ENCODE measurements at places on chromosomes 2 and 18. TPM values are rescaled to one million over a fixed set of nuclear protein-coding genes. Genes with fewer than 3 reads are reported as not detected.

IL36RN gene
- not detected for total RNA-seq

CCL20 gene
- total RNA-seq: 0.95 TPM

ANKRD29 gene
- 0.17 TPM for total RNA-seq

TNFRSF11A gene
- 1.3 TPM for total RNA-seq

MAP2 gene
- total RNA-seq: 50.1 TPM

NEURL3 gene
- total RNA-seq: 29.6 TPM

THSD7B gene
- not detected for total RNA-seq

DNA sequence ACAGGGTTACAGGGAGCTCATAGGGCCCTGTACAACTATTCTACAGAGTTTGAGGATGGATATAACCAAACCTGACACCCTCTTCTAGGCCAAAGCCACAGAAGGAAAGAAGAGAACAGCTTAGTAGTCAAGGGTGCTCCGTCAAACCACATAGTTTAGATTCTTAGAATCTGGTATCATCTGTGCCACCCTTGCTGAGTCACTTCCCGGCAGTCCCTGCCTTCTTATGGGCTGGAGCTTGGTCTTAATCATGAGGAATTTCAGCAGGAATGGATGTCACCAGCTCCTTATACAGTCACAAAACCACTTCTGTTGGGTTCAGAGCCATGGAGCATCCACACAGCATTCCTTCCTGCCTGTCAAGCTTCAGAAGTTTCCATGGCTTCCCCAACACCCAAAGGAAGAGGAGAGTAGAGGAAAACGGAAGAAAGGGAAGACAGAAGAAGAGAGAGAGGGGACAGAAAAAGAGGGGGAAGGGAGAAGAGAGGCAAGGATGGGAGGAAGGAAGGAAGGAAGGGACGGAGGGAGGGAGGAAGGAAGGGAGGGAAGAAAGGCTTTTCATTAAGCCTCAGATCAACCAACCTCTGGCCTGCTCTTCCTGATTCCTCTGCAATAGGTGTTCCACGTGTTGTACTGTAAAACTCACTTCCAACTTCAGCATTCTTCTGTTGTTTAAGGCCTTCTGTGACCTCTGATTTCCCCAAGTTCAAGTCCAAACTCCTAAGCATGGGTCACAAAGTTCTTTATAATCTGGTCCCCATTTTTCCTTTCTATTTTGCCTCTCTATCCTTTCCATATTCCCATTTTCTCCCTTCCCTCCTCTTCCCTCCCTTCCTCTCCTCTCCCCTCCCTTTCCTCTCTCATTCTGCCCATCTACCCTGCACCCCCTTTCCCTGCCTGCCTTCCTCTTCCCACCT is 246.1 kb upstream of the TNP1 start:
- DNase-seq: peak; percentile 74

DNA sequence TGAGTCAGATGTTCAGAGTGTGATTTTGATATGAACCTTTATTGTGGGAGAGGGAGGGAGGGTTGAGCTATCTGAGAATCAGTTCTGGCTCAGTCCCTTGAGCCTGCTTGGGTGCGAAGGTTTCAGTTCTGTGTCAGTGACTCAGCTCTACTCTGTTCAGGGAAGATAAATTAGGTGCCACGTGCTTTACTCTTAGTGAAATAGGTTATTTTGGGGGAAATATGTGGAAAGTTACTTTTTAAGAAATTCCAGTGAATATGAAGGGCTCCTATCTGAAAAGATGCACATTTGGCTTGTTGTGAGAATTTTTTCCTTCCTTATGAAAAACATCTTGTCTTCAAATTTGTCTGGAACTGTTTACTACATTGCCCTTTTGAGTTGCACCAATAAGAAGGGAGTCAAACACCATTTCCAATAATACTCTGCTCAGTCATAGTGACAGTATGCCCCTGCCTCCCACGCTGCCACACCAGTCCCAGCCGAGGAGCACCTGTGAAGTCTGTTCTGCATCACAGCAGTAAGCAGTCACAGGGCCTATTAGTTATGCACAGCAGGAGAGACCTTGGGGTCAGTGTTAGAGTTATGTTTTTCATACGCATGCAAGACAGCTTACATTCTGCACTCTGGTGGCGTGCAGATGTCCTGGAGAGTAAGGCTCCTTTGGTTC is 32.8 kb upstream of the DNAH7 start:
- no peak for DNase-seq

- no peak for DNase-seq
These were observed 90.5 kb downstream of the NXPH2 start for GRCh38 chr2:138689705-138690104.

- DNase-seq: no peak
These were observed 31.9 kb downstream of the ACKR3 start for GRCh38 chr2:236601316-236602202.

DNA sequence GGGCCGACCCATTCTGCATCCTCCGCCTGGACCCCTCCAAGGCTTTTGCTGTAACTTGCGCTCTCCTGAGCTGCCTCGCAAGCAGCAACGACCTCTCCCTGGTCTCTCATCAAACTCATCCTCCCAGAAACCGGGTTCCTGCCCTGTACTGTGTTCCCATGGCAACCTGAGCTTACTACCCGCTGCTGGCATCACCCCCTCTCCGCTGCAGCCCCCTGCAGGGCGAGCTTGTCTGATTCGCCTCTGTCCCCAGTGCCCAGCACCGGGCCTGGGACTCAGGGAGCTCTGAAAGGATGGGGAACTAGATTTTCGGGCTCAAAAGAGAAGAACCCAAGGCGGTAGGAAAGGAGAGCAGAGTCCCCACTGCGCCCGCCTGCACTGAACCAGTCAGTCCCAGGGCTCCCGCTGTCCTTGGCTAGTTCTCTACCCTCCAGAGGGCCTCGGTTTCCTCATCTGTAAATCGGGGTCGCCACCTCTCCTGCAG is 463 bp downstream of the HS1BP3 start:
- DNase-seq: no peak

- peak; percentile 76 for DNase-seq
These were observed 102.2 kb upstream of the RAB6C start for GRCh38 chr2:129877289-129877741.

GRCh38 chr2:160380611-160381010 is 113.0 kb downstream of the RBMS1 start:
- no peak for DNase-seq

DNA sequence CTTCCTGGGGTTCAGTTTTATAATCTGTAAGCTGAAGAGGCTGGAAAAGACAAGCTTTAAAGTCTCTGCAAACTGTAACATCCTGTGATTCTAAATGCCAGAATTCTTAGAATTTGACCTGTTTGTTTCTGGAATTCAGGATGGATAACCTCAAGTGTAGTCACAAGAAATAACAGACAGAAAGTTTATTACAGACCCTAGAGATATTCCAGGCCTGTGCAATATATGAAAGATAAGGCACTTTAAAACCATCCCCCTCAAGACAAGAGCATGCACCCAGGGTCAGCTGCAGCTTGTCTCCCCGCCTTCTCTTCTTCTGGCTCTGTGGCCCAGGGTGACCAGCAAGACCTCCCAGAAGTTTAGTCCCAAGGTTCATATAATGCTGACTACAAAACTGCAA is 298.7 kb upstream of the ACVR2A start:
- no peak for DNase-seq

GRCh38 chr2:55931281-55931680 is 7.7 kb upstream of the EFEMP1 start:
- DNase-seq: no peak

- DNase-seq: no peak
These were observed 143.5 kb downstream of the CELF4 start for GRCh38 chr18:37422116-37422515.

Measured in Caki2 (cell line).